ENCODE measurements at places on chromosomes 2 and 18.
A peak's percentile ranks its signal among the peaks of the same experiment; 100 is the strongest.

GRCh38 chr2:226887940-226888339, 52.1 kb downstream of the RHBDD1 start:
- no peak for DNase-seq

GRCh38 chr2:215002500-215002899, 135.9 kb downstream of the ABCA12 start:
- DNase-seq = peak; percentile 13

- no peak for DNase-seq
Observed at GRCh38 chr2:170554278-170554955, 160.7 kb upstream of the SP5 start.

- DNase-seq = no peak
Observed at GRCh38 chr2:61529944-61530735, 8.0 kb downstream of the XPO1 start.

DNA sequence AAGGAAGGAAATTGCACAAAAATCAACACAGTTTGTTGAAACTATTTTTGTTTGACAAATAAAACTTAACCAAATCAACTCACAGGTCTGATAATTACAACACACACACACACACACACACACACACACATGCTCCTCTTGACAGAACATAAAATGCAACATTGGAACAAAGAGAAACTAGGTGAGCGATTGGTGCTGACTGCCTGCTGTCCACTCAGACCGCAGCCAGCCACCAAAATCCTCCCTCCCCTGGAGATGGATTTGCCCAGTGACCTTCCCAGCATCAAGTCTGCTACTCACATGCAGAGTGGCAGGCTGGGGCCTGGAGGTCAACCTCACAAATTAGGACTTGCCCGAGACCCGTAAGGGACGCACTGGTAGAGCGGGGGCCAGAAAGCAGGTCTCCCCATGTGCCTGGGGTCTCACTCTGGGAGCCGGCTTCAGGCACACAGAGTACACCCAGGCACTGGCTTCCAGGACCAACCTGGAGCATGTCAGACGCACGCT, 61.4 kb downstream of the DIPK1C start:
- no peak for DNase-seq

- DNase-seq = no peak
Observed at GRCh38 chr18:35444636-35445035, 53.1 kb downstream of the INO80C start.

DNA sequence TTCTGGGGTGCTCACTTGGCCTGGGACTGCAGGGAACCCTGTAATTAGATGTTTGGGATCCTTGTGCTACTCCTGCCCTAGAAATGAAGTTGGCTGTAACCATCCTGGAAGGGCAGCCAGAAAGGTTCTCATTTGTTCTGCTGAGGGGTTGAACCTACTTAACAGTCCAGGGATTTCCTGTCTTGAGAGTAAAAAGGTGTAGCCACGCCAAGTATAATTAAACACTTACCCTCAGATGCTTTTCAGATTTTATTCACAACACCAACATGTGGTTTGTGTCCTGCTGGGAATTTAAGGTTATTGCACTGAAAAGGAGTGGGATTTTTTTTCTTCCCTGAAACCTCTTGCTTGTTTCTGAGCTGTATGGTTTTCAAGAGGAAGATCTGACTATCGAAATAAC, 222.4 kb upstream of the APCDD1 start:
- no peak for DNase-seq

DNA sequence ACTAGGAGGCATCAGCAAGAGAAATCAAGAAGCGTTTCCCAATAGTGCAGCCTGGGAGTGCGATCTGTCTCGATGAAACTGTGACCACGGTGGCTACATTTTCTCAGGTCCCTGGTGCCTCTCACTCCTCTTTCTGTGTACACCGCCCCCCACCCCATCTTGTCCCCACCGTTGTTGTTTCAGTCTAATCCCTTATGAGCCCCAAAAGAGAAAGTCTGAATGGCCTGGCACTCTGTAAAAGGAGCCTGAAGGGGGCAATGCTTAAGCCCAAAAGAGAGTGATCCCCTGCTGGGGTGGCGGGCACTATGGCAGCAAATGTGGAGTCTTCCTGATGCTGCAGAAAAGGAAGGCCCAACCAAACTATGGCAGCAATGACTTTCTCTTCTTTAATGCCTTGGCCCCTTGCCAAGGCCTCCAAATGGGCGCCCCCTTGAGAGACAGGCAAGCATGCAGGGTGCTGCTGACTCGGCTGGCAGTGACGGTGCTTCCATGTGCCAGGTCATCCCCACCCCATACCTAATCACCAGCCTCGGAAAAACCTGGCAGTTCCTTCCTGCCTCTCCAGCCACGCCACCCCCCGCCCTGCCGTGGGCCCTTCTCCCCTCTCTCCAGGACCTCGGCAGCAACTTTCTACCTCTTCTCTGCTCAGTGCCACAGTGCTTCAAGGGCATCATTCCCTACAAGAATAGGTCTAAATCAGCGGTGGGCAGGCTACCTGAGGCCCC, 123.0 kb downstream of the CYP26B1 start:
- DNase-seq = no peak

- no peak for DNase-seq
Observed at GRCh38 chr2:195037045-195037444, 620.0 kb upstream of the SLC39A10 start.

- DNase-seq = no peak
Observed at GRCh38 chr2:10162586-10163497, 40.3 kb downstream of the RRM2 start.

DNA sequence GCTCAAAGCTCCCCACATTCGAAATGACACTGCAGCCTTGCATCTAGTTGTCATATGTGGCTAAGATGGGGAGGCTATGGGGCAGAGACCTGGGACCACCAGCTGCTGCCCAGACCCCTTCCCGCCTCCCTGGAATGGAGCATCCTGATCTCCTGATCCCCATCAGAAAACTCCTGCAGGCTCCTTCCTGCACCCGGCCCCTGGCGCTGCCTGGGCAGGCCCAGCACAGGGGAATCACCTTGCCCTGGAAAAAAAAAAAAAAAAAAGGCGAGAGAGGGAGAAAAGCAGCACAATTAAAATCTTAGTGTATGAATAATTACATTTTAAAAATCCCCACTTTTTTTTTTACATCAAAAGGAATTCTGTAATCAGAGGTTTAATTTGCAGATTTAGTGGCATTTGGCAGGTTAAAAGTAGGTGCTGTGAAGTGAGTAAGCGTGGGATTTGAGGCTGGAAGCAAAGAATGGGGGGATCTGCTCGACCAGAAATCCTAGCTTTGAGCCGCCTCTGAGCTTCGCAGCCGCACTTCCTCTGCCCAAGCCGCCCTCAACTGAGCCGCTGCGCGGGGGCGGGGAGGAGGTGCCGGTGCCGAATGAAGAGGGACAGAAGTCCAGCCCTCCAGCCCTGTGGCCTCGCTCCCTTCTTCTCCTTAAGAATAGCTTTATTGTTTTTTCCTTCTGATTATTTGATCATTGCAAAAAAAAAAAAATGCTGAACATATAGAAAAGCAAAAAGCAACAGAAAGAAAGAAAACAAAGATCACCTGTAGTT, 30.0 kb downstream of the THNSL2 start:
- DNase-seq = peak; percentile 58

GRCh38 chr2:68791914-68792313, 57.3 kb downstream of the ARHGAP25 start:
- no peak for DNase-seq
